Cortex of kidney (tissue), 1 donor: ENCODE measurements at places on chromosomes 3 and 15.

DNA sequence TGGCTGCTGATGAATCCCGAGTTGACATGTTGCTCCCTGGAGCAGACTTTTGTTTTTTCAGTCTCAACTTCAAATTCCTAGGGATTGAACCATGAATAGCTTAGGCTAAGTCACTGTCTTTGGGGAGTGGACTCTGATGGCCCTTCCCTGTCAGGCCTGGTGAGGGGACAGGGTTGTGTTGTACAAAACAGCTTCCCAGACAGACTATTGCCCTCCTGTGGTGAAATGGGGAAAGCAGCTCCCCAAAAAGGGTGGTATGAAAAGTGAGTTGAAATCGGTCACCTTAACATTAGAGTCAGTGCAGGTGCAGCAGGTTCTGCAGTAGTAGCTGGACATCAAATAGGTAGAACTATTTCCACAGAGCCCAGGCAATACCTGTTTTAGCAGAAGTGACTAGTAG lies 775.6 kb downstream of the ROBO2 start:
- DNase-seq = no peak

- DNase-seq = no peak
Observed at GRCh38 chr15:82798104-82798503, 7.8 kb downstream of the FSD2 start.

DNA sequence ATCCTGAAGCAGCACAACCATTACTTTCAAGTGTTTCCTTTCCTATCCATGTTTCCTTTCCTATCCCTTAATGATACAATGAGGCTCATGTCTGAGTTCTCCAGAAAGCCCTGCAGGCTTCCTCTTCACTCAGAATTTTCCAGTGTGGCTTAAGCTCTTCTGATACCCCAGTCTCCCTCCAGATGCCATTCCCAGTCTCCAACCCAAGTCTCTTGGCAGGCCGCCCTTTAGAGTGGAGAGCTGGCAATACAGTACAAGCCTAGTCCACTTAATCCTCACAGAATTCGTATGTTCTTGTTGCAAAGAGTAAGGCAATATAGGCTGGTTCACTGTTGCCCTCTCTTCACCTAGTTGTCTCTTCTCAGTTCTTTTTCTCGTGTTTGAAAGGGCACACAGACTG lies 503.9 kb upstream of the MDFIC2 start:
- DNase-seq = no peak

GRCh38 chr15:65095747-65096104 lies 19.2 kb downstream of the KBTBD13 start:
- no peak for DNase-seq

GRCh38 chr3:190886945-190887344 lies 24.5 kb upstream of the GMNC start:
- DNase-seq = no peak

- peak; percentile 30 for DNase-seq
Observed at GRCh38 chr15:78944669-78945407, at the start of gene CTSH. CTSH (minus strand) TSS chr15:78945046; CDS start chr15:78944981, 65 bp downstream.

DNA sequence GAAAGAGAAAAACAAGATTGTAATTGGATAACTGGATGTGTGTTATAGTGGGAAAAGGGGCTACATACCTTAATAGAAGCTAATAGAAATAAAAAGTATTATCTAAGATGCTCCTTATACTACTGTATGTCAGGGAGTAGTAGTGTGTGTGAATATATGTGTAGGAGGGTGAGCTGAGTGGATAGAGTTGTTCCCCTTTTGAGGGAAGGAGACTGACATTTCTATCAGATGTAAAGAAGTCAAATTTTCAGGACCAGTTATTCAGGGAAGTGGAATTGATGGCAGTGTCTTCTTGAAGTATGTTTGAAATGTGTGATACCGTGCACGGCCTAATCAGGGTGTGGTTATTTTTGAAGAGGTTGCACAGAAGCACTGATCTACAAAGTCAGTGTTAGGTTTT lies 49.1 kb downstream of the PCOLCE2 start:
- no peak for DNase-seq
